T-helper 1 cell (primary cell): ENCODE measurements at places on chromosomes 12 and 14.

DNA sequence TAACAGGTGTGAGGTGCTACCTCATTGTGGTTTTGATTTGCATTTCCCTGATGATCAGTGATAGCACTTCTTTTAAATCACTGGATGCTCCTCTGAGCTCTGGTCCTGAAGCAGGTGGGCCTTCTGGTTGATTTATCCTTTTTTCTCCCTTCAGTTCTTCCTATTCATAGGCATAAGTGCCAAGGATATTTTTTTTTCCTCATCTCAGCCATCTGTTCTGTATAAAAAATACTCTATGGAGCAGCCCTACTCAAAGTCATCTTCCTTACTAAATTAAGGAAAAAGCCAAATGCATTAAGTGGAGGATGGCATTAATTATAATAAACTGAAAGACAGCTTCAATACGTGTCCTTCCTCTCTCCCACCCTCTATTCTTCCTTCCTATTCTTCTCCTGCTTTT, 18.4 kb downstream of the SPIC start:
- no peak for DNase-seq

GRCh38 chr12:130164936-130165335, 2.7 kb downstream of the FZD10 start:
- no peak for DNase-seq

DNA sequence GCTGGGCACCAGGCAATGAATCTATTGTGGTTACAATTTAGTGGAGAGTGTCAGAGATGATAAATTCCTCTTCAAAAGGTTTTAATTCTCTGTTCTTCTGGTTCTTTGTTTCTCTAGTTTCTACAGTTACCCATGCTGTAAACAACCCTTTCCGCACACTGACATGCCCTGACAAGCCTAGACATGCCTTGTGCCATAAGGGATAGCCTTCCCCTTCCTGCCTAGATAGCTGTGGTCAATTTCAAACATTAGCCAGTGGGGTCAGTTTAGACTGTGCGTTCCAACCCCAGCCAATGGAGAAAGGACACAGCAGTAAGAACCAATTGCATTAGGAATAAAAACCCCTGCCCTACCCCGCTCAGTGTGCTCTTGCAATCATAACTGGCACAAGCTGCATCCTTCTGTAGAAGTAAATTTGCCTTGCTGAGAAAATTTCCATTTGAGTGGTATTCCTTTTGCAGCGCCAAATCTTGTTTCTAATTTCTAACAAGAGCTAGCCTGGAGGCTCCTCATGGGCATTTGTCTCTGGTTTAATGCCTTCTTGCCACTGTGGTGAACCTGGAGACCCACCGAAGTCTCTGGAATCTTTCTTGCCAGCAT, 6.4 kb downstream of the EDDM3A start:
- DNase-seq = no peak

DNA sequence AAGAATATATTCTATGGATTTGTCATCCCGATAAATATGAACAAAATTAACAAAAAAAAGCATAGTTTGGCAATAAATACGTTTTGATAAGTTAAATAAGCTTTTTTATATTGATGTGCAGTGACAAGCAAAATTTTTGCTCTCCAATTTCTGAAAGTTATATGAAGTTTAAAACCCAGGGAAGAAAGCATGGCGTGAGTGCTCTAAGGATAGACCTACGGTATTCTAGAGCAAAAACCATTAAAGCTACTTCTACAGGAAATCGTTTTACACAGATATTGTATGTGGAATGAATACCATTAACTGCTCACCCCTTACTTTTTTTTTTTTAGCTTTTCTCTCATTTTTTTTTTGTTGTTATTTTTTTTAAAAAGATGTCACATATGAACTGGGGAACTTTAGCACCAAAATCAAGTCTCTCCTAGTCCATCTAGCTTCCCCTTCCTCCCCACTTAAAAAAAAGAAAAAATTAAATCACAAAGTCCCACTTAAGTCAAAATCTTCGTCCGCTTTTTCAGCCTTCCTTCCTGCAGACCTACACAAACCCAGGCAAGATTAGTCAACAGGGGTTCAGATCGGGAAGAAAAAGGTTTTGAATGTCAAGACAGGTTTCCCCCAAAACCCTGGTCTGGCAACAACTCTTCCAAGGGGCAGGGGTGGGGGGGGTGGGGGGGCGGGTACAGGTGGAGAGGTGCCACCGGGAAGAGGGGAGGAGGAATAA, 4.4 kb downstream of the ZFP36L1 start:
- no peak for DNase-seq

DNA sequence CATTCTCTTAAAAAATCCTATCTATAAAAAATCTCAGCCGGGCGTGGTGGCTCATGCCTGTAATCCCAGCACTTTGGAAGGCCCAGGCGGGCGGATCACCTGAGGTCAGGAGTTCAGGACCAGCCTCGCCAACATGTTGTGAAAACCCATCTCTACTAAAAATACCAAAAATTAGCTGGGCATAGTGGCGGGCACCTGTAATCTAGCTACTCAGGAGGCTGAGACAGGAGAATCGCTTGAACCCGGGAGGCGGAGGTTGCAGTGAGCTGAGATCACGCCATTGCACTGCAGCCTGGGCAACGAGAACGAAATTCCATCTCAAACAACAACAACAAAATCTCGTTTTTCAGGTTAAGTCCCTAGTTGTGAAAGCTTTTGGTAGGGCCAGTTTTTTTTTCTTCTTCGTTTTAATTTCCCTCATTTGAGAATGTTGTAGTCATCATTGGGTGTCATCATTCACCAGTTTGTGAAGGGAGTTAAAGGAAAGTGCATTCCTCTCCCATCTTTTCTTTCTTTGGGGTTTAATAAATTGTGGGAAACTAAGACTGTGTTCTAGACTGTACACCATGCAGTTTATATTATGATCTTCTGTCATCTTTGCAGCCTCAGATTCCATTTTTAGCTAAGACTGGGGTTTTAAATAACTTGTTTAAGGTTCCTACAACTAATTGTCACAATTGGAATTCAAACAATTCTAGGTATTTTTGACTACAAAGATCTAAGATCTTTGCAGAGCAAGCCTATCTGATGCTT, 23.9 kb downstream of the MDM2 start:
- no peak for DNase-seq

DNA sequence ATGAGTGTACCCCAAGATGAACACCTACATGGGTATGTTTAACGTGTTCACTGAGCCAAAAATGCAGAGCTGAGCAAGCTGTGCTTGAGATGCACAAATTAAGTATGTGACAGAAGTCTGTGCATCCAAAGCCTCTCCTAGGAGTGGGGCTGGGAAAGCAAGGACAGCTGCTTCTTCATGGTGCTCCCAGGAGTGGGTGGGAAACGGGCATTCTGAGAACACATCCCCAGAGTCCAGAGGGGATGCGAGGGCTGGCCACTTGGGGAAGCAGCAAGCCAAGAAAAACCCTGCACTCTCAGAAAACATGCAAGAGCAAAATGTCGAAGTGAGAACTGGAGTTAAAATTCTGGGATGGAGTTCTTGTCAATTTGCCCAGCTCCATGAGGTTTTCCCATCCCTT, 414.3 kb downstream of the BCAT1 start:
- DNase-seq = no peak

- DNase-seq = no peak
Measured at GRCh38 chr12:80293759-80294158, 150.3 kb upstream of the PTPRQ start.

- DNase-seq = no peak
Measured at GRCh38 chr14:68747393-68747792, 45.5 kb downstream of the ZFP36L1 start.

- no peak for DNase-seq
Measured at GRCh38 chr12:123747309-123747708, 14.8 kb upstream of the DNAH10 start.

DNA sequence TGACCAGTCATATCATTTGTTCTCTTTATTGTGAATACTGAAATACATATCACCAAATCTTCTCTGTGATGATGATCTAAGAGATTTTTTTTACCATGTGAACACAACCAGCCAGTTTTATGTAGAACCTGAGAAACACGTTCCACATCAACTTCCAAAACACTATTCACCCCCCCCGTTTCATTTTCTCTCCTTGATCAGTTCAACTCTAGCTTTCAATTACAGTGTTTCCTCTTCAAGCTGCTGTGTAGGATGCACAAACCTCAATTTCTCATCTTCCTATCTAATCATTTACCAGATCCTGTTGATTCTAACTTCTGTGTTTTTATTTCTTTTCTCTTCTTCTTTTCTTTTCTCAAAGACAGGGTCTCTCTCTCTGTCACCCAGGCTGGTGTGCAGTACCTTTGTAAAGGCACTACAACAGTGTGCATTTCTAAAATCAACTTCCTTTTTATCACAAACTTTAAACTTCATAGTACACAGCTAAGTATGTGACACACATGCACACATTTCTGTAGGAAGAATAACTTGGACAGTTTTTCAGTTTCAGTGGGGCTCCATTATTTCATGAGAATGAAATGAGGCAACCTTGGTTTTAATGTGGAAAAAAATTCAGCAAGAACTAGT, 149.9 kb upstream of the FBXO33 start:
- DNase-seq = no peak

DNA sequence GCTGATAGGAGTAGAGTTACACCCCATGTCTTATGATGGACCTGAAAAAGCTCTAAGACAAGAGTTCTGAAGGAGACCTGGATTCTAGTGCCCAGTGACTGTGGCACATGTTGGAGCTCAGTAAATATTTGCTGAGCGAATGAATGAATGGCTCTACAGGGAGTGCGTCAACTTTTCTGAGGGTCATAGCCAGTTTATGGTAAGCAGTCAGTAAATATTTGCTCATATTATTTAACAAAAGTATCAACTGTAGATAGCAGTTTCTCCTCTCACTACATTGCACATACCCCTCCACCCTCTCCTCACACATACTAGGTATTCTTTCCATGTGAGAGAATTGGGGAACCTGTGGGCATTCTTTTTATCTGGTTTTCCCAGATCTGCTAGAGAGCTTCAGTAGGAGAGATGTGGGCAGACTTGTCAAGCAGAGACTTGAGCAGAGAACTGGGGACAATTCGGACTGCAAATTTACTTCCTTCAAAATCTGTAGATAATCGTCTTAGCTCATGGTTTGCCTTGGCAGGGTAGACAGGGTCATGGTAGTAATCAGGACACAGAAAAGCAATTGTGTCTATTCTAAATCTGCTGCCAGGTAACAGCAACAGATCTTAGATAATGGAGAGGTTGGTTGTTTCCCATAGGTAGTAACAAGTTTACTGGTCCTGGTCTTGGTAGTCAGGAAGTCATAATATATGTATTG, 5.7 kb downstream of the SLC4A8 start:
- no peak for DNase-seq

DNA sequence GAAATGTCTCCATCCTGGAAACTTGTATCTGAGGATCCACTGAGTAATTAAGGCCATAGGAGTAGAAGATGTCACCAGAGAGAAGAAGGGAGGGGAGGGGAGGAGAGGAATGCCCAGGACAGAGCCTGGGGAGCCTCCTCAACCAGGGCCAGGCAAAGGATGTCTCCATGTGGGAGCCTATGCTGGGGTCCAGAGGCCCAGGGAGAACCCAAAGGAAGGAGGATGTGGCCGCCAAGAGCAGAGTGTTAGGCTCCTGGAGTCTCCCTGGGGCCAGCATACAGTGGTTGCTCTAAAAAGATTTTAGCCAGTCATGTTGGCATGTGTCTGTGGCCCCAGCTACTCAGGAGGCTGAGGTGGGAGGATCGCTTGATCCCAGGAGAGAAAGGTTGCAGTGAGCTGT, 92.6 kb downstream of the DICER1 start:
- no peak for DNase-seq

GRCh38 chr12:98074286-98074685, 441.1 kb upstream of the TMPO start:
- no peak for DNase-seq

- DNase-seq = no peak
Measured at GRCh38 chr12:6921996-6922946, 5.5 kb upstream of the ATN1 start.

GRCh38 chr14:33859306-33859705, 91.6 kb downstream of the EGLN3 start:
- DNase-seq = no peak

- no peak for DNase-seq
Measured at GRCh38 chr14:91294153-91294552, 49.6 kb upstream of the GPR68 start.

GRCh38 chr12:132062481-132062880, 81.6 kb downstream of the DDX51 start:
- DNase-seq = no peak

DNA sequence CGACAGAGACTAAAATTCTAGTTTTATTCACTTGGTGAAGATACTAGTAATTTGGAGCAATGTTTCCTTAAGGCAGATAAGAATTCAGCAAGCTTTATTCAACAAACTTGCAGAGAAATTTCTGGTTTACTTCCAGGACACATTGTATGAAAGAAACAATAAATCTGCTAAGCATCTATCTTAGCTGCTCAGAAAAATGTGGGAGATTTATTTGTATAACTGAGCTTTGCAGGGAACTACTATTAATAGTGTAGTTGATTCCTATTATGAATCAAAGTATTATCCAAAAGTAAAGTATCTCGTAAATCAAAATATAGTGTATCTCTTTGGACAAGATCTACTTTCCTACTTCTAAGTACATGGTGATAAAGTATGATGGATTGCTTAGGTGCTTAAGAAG, 239.4 kb upstream of the TMTC1 start:
- DNase-seq = no peak

GRCh38 chr14:57725399-57726077, 140.4 kb downstream of the SLC35F4 start:
- DNase-seq = no peak

DNA sequence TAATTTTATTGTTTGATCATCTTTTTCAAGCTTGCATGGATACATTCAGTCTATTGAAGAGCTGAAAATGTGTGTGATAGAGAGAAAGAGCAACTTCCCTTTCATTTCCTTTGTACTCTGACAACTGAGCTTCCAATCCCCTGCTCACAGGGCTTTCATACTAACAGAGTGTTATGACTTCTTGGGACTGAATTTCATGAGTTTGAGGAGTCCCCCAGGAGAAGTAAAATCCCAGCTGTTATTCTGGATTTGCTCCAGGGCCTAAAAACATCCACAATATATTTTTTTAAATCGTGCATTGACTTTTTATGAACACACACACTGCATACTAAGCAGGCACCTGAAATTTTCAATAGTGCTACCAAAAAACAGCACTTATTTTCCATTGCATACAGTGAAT, 195.8 kb upstream of the CAND1 start:
- DNase-seq = no peak

DNA sequence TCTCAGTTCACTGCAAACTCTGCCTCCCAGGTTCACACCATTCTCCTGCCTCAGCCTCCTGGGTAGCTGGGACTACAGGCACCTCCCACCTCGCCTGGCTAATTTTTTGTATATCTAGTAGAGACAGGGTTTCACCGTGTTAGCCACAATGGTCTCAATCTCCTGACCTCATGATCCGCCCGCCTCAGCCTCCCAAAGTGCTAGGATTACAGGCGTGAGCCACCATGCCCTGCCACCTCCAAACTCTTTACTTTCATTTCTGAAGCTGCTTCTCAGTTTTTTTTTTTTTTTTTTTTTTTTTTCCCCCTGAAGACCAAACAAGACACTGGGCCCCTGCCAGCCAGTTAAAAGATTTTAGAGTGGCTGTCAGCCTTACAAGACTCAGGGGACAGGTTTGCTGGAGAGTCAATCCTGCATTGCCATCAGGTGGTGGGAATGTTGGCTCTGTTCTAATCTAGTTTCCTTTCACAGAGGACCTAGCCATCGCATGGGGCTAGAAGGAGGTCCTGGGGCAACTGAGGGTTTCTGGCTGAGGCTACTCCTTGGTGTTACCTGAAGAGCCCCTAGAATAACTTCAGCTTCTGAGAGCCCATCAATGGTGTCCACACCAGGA, 37.4 kb upstream of the HIGD1C start:
- no peak for DNase-seq
